Spleen (tissue), 13 donors: ENCODE measurements at places on chromosomes 6 and 20.

DNA sequence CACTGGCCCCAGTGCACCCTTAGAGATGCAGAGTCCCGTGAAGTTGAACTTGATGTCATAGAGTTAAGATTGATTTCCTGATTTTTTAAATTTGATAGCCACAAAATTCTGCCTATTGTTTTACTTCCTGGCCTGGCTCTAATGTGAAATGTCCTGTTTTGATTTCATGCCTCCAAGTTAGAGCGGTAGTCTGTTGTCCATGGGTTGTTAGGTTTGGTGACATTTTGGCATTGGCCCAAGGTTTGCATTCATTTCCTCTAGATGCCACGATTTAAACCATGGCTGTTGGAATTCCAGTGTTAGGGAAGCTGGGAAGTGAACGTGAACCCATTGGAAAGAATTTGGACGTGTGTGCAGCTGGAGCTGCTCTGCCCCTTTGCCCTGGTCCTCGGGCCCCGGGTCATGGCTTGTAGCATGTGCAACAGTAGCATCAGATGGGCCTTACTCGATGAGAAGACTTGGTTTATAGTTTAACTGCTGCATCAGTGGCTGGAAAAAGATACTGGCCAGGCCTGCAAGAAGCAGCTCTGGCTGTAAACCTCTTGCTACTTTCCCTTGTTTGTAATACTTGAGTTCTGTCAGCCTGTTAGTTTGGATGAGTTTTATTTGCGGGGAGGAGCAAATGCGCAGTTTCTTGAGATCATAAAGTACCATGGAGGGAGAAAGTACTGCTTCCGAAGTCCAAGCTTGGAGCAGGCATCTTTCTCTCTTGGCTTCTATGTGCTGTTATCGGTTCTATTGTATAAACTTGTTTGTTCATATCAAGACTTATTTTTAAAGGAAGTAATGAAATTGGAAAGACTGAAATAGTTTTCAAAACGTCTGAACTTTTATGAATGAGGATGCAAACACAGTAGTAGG is 121.4 kb upstream of the CLDN20 start:
- no peak for DNase-seq

DNA sequence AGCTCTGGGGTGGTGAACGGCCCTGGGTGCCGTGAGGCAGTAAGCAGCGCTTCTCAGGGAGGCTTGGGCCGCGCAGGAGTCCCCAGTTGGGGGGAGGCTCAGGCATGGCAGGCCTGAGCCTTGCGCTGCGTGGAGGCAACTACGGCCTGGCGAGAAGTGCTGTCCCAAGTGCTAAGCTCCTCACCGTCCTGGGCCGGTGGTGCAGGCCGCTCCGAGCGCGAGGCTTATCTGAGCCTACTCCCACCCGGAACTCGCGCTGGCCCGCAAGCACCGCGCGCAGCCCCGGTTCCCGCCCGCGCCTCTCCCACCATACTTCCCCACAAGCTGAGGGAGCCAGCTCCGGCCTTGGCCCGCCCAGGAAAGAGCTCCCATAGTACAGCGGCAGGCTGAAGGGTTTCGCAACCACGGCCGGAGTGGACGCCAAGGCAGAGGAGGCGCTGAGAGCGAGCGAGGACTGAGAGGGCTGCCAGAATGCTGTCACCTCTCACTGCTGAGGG is 1.8 kb upstream of the WRNIP1 start:
- DNase-seq = peak; percentile 87

GRCh38 chr6:120354452-120355098 is 979.7 kb downstream of the TBC1D32 start:
- no peak for DNase-seq

GRCh38 chr20:52303281-52303950 is 111.8 kb upstream of the ZFP64 start:
- DNase-seq = no peak

DNA sequence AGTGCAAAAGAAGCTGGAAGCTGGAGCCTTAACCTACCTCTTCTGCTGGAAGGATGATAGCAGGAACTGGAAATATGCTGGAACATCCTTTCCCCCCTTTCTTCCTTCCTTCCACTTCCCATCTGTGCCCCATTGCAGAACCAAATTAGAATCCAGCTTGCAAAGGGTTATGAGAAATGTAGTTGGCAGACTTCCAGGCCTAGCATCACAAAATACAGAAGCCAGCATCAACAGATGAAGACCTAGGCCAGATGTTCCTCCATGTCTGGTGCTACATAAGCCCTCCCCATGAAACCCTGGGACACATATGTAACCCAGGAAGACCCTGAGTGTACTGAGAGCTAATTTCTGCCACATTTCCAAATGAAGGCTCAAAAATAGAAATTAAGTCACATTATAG is 40.0 kb upstream of the TFAP2B start:
- no peak for DNase-seq

GRCh38 chr6:159399751-159400221 is 230.6 kb downstream of the FNDC1 start:
- DNase-seq = no peak

GRCh38 chr20:35523298-35523888 is 6.1 kb downstream of the C20orf173 start:
- no peak for DNase-seq

DNA sequence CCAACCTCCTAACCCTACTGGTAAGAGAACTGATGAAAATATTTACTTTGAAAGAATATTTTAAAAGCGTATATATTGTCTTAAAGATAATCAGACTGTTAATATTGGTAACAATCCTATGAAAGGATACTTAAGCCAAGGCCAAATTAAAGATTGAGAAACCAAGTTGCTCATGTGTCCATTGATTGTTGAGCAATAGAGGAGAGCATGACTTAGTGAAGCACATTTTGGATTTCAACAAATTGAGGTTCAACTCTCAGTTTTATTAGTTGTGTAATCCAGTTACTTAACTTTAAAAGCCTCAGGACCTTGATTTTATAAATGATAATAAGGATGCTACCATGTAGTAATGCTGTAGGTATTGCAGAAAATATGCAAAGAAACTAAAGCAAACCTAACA is 56.8 kb downstream of the PRL start:
- DNase-seq = no peak

DNA sequence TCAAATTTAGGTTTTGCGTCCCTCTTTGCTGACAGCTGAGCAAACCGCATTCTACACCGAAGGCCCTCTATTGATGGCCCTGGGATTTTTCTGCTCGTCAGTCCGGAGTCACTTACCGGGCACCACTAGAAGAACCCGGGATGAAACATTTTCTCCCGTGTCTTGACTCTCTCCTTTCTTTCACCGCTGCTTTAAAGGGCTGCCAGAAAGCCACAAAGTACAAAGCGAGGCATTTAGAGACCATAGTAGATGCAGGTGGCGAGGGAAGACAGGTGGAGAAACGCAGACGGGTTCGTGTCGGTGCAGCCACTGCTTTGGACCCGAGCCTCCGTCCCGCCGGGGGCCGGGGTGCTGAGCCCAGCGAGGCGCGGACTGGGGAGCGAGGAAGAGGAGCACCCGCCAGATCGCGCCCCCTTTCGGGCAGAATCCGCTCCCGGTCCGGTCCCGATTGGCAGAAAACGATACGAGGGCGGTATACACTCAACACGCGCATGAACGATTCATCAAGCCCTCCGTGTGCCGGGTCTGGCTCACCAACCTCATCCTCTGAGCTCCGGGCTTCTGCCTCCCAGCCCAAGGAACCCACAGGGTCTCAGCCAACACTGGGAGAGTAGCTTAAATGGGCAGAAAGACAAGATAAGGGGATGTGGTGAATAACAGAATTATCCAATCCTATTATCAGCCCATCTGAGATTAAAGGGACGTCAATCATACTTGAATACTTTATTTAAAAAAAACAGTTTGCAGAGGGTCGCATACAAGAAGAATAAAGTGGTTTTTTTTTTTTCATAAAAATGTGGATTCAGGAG is 84.9 kb downstream of the TRIM27 start:
- DNase-seq = peak; percentile 93

DNA sequence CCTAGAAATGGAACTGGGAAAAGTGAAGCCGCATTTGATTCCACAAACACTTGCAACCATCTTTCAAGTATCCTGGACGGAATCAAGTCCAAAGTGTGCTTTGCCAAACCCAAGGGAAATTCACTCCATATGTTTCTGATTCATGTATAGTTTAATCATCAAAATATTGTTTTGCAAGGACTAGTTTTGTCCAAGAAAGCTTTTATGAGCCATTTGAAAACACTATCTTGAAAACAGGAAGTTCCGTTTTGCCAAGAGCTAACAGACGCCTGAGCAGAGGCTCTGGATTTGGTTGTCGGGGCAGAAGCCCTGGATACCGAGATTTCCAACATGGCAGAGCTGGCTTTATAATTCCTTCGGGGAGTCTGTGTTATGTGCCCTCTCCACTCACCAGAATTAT is 251.1 kb downstream of the PHACTR1 start:
- no peak for DNase-seq

GRCh38 chr6:136962661-136963060 is 40.6 kb downstream of the SLC35D3 start:
- DNase-seq = no peak

DNA sequence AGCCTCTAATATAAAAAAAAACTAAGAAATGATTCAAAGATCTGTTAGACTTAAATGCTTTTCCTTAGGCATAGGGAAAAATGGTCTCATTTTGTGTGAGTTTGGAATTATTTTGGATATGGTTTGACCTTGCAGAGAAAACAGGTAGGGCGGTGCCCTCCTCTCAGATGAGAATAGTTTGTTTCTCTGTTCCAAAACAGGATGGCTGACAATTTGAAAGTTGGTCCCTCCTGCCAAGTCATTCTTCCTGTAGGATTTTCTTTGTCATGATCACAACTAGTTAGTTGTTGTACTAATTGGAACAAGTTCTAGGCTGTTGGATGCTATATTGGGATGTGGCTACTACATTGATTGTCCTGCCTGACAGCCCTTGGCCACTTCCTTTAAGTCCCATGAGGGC is 108.6 kb downstream of the BCKDHB start:
- DNase-seq = no peak
